ENCODE measurements at places on chromosomes 5 and 9. TPM values are rescaled to one million over a fixed set of nuclear protein-coding genes. Genes with fewer than 3 reads are reported as not detected.

FOXI1 gene
- not detected for total RNA-seq

EGFLAM gene
- 4.9 TPM for total RNA-seq

TAF11L5 gene
- not detected for total RNA-seq

NDST1 gene
- 39.5 TPM for total RNA-seq

PTGS1 gene
- 0.84 TPM for total RNA-seq

DOCK2 gene
- total RNA-seq: 13.7 TPM

PTPN3 gene
- 30.3 TPM for total RNA-seq

IL5 gene
- not detected for total RNA-seq

ZDHHC11B gene
- 2.1 TPM for total RNA-seq

TNFSF15 gene
- total RNA-seq: 0.08 TPM

IL3 gene
- total RNA-seq: not detected

FYB1 gene
- 8.4 TPM for total RNA-seq

TAS2R1 gene
- total RNA-seq: not detected

TMEM252 gene
- not detected for total RNA-seq

PKD2L2 gene
- total RNA-seq: 0.08 TPM

CYLC2 gene
- not detected for total RNA-seq

HTR4 gene
- 2.4 TPM for total RNA-seq

SLCO6A1 gene
- total RNA-seq: not detected

SOHLH1 gene
- not detected for total RNA-seq

FOXD4 gene
- total RNA-seq: 0.05 TPM

IFNK gene
- not detected for total RNA-seq

AP3B1 gene
- 23.1 TPM for total RNA-seq

DMRT2 gene
- total RNA-seq: not detected

STPG3 gene
- total RNA-seq: not detected

FOXD4L4 gene
- total RNA-seq: 0.05 TPM

PCDHGB5 gene
- total RNA-seq: 3.8 TPM

TCF7 gene
- total RNA-seq: 1.8 TPM

TTC23L gene
- 0.19 TPM for total RNA-seq

CNTNAP3B gene
- 6.1 TPM for total RNA-seq

CDKN2B-AS1 gene
- total RNA-seq: 0.42 TPM

PWWP2A gene
- total RNA-seq: 11.7 TPM

XRCC4 gene
- 4.9 TPM for total RNA-seq

SH3GL2 gene
- total RNA-seq: 0.08 TPM

ENTREP1 gene
- 0.09 TPM for total RNA-seq

ARAP3 gene
- total RNA-seq: 4.7 TPM

IRX2 gene
- not detected for total RNA-seq

NDUFAF2 gene
- total RNA-seq: 4.3 TPM

FAM151B gene
- 2.0 TPM for total RNA-seq

UGT3A1 gene
- 0.28 TPM for total RNA-seq

TNIP1 gene
- 101 TPM for total RNA-seq

NUTM2G gene
- total RNA-seq: not detected

MELK gene
- total RNA-seq: 19.5 TPM

CMYA5 gene
- 2.9 TPM for total RNA-seq

STK32A gene
- total RNA-seq: 0.09 TPM

SOX30 gene
- total RNA-seq: under 0.01 TPM

PCDHB14 gene
- total RNA-seq: 0.47 TPM

CYSTM1 gene
- total RNA-seq: 15.6 TPM

HTR1A gene
- not detected for total RNA-seq

IL13 gene
- not detected for total RNA-seq

MARCHF3 gene
- total RNA-seq: 1.6 TPM

DDX41 gene
- 42.4 TPM for total RNA-seq

BTNL9 gene
- 1.4 TPM for total RNA-seq

Data from liver (tissue), 10 donors.